Pons (tissue), 1 donor: ENCODE measurements at places on chromosomes 7 and 10.

GRCh38 chr10:132016514-132016913, 34.8 kb upstream of the BNIP3 start:
- DNase-seq = no peak

DNA sequence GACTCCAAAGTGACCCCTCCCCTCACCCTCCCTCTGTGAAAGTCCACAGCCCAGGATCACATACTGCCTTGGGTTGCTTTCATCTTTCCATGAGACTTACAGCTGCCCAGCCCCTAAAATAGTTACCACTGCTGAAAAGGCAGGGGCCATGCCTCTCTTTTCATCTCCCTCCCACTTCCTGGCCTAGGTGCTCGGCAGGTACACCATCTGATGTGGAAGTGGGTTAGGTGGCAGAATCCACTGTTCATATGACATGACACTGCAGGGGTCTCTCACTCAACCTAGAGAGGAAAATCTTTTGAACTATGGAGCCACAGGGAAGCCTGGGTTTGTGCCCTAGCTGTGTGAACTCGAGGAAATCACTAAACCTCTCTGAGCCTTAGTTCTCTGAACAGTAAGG, 38.8 kb upstream of the ADO start:
- no peak for DNase-seq

DNA sequence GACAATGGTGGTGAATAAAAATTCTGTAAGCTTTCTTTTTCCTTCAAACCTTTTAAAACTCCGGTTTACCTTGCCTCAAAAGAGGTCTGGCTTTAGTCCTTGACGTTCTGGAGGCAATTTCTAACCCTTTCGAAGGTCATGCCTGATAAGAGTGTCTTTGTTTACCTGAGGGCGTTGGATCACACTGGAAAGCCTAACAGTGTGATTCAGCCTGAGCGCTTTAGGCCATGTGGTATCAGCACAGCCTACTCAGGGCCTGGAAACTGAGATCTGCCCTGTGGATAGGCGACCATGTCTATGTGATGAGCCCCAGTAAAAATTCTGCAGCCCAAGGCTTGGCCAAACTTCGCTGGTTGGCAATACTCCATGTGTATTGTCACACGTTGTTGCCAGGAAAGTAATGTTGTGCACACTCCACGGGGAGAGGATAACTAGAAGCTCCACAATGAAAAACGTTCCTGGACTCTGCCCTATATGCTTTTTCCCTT, 10.7 kb downstream of the CCDC6 start:
- no peak for DNase-seq

DNA sequence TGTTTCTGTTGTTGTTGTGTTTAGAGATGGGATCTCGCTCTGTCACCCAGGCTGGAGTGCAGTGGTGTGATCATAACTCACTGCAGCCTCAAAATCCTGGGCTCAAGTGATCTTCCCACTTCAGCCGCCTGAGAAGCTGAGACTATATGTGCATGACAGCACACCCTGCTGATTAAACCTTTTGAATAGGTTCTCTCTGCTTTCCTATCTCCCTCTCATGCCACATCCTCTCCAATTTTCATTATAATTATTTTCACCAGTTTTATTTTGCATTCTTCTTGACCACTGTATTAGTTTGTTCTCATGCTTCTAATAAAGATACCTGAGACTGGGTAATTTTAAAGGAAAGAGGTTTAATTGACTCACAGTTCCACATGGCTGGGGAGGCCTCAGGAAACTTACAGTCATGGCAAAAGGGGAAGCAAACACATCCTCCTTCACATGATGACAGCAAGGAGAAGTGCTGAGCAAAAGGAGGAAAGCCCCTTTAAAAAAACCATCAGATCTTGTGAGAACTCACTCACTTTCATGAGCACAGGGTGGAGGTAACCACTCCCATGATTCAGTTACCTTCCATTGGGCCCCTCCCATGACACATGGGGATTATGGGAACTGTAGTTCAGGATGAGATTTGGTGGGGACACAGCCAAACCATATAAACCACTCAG, 12.9 kb downstream of the AGK start:
- no peak for DNase-seq

DNA sequence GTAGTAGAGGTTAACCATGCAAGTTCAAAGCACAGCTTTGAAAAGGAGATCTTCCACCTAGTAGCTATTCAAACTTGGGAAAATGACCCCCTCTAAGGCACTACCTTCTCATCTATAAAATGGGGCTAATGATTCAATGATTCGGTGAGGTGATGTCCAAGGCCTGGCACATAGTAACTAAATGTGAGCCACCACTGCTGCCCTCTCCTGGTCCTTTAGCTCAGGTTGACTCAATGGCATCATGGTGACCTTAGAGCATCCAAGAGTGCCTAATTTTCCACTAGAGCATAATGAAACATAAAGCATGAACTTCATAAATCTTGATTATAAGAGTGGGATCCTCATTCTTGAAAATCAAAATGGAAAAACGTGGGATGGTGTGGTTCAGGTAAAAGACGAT, 16.3 kb upstream of the PLCE1 start:
- no peak for DNase-seq

DNA sequence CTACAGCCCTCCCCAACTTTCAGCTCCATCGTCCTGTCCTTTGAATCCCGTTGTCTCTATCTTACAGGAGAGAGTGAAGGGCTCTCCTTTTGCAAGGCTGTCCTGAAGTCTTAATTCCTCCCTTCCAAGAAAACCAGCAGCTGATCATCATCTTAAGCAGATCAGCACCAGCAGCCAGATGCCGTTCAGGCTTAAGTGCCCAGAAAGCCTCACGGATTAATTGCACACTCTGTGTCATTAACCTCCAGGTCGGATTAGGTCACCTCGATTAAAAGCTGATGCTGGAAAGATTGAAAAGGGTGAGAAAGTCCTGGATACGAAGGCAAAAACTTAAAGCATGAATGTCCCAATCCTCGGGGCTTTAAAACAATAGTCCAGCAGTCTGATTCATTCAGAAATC, 24.8 kb upstream of the ADARB2 start:
- DNase-seq = no peak

DNA sequence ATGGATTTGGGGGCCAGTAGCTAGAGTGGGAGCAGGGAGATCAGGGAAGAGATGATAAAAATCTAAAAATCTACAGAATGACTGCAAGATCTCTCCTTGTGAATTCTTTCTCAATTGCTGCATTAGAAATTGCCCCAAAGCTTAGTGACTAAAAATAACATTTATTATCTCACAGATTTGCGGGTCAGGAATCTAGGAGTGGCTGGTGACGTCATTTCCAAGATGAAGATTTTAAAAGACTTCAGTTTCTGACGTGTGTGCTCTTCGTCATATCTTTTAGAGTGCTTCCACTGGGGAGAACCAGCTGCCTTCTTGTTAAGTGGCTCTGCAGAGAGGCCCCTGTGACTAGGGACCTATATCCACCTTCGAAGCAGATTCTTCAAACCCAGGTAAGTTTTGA, 112.6 kb downstream of the DGKI start:
- no peak for DNase-seq

DNA sequence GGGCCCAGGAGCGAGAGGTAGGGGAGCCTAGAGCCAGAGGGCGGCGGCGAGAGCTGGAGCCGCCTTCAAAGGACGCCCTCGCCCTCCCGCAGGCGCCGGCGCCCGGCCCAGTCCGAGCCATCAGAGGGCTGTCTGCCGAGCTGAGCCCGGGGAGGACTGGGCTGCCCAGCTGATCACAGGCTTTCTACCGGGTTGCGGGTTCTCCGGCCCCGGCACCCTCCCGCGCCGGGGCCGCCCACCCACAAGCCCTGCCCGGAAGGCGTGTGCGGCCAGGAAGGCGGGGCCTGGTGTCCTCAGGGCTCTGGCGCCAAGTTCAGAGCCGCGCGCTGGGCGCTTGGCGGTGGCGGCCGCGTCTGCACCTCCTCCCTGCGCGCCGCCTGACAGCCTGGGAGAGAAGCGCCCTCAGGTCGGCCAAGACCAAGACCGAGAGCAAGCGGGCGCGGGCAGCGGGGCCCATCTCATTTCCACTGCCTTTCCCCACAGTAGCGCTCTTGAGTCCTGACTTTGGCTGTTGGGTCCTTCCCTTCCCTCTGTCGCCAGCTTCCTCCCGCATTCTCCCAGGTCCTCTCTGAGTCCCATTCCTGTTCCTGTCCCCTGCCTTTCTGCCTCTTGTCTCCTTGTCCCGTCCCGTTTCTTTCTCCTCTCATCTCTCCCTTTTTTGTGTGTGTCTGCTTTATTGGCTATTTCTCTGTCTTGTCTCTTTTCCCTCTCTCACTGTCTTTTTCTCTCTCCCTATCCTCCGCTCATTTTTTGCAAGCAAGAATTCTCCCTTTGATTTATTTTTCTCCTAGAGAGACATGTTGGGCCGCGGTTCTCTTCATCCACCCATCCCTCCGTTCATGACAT, 60.6 kb upstream of the MSMB start:
- DNase-seq = peak; percentile 42

DNA sequence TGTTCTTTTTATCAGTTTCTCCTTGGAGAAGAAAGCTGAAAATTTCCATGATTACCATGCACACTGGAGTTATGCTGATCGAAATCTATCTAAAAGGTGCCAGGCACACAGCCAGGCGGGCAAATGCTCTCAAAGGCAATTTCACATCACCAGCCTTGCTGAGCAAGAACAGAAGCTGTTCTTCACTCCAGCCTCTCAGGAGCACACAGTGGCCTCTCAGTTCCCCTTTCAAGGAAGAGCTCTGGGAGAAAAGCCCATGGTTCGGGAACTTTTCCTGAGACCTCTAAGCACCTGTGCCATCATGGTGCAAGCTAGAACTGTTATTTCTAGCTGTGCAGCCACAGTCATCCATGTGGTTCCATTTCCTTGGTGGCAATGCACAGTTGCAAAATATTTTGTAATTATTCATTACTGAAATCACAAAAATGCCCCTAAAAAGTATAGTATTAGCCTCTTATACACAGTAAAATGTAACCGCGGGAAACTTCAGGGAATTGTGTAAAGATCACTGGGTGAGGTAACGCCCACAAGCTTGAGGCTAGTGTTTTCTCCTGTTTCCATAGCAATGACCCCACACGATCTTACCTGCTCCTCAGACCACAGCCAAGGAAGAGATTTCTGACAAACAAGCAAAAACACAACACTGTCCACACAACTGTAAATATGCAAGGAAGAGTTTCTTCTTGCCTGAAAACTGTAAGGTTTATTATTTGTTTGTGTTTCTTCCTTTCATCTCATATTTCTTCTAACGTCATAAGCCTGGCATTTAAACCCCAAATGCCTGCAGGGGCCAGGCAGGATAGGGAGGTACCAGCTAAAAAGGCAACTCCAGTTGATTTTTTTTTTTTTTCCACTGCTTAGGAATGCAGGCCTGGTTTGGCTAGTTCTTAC, 121.2 kb downstream of the FAM107B start:
- DNase-seq = peak; percentile 49

DNA sequence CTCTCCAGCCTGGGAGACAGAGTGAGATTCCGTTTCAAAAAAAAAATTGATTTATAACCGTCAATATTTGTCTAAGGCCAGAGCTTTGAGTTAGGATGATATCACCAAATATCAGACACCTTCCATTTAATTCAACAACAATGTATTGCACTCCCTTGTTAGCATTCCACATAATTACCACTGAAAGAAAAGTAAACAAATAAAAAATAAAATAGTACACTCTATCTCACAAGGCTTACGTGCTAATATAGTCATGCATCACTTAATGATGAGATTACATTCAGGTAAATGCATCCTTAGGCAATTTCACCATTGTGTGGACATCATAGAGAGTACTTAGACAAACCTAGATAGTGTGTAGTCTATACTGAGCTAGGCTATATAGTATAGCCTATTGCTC, 127.6 kb upstream of the RHOBTB1 start:
- DNase-seq = no peak

GRCh38 chr7:150851492-150852370, 586 bp upstream of the AOC1 start:
- DNase-seq = no peak

- no peak for DNase-seq
Observed at GRCh38 chr10:20912969-20913368, 15.9 kb upstream of the NEBL start.

- no peak for DNase-seq
Observed at GRCh38 chr10:114261076-114261475, 22.0 kb downstream of the VWA2 start.

DNA sequence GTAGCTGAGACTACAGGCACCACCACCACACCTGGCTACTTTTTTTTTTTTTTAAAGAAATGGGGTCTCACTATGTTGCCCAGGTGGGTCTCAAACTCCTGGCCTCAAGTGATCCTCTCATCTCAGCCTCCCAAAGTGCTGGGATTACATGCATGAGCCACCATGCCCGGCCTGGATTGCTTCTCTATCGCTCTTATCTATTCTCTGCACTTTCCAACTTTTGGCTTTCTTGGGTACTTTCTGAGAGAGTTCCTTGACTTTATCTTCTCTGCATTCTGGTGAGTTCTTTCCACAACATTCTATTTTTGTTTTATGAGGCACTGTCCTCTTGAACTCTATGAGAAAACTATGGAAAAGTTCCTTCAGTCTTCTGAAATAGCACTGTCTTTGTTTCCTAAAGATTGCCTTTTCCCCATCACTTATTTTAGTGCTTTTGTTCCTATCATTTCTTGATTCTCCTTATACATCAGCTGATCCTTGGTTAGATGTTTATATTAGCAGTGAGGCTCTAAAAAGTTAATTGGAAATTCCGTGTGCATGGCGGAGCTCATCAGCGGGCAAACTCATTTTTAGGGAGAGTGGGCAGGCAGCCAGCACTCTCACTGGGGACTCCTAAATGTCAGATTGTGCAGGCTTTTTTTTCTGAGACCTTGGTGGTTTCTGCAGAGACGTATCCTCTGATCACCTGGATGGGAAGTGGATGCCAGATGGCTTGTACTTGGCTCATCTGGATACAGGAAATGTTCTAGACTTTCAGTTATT, 43.9 kb downstream of the HIP1 start:
- DNase-seq = no peak

DNA sequence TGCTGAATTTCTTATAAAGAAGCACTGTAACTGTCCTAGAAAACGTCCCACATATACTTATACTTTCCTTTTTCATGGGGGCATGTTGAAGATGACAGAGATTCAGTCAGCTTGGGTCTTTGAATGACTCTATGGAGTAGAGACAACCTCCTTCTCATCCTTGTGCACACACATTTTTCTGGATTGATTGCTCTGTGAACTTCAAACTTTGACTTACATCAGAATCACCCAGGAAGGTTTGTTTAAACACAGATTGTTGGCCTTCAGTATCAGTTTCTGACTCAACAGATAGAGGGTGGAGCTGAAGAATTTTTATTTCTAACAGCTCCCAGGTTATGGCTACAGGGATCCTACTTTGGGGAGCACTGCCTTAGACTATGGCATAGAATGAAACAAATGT, 97.6 kb upstream of the DGKB start:
- DNase-seq = no peak
